Kidney tubule cell (primary cell): ENCODE measurements at places on chromosomes 6 and 20.

- peak; percentile 56 for DNase-seq
These were observed 7.4 kb upstream of the BPIFA3 start for GRCh38 chr20:33209789-33210188.

DNA sequence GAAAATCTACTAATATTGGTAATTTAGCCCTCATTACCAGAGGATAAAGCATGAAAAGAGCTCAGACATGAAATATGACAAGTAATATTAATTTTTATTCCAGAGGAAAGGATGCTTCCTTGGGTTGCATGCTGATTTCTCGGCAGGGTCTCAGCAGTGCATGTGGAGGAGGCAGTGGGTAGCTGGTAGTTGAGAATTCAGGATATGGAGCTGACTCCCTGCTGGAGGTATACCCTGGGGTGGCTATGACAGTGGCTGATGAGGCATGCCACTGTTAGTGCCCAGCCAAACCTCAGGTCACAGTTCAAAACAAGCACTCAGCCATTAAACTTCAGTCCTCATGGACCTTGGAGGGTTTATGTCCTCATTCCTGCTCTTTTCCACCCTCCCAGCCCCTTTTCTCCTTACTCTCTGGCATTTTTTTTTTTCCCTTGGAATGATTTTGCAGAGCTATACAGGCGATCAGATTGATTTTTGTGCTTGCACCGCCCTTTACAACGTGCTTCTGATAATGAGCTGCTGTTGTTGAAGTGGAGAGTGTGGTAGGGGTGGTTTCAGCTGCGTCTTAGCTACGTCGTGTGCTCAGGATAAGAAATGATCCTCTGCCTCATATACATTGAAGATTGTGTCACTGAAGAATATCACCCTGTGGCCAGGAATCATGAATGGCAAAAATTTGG lies 761.9 kb upstream of the MMS22L start:
- DNase-seq = no peak

DNA sequence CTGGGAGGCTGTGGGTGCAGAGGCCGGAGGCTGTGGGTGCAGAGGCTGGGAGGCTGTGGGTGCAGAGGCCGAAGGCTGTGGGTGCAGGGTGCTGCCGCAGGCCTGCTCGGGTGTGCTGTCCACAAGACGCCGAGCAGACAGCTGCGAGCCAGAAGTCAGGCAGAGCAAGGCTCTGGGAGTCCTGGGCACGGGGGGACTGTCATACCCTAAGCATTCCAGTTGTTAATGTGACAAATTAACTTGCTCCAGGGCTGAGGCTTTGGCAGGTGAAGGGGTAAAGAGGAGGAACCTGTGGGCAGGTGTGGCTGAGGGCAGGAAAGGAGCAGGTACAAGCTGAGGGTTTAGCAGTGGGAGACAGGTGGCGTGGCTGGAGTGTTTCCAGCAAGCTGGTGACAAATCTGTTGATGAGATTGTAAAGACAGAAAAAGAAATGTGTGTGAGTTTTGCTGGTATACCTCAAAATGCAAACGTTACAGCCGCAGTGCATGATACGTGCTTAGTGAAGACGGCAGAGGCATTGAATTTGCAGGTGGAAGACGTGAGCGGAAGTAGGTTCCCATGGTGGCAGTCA lies 14.2 kb upstream of the ADRM1 start:
- no peak for DNase-seq

DNA sequence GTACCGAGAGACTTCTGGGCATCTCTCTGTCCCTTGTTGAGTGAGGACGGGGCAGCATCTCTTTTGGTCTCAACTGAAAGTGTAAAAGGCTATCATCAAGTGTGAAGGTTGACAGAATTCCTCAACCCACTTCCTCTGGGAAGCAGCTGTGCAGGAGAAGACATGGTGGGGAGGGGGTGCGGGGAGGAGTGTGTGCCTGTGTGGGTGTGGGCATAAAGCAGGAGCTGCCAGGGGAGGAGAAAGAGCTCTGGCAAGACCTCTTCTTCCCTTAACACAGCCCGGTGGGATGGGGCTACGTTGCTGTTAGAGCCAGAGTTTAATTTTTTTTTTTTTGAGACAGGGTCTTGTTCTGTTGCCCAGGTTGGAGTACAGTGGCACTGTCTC lies 31.8 kb downstream of the CPXM1 start:
- no peak for DNase-seq

- DNase-seq = no peak
These were observed 26.5 kb upstream of the ANGPT4 start for GRCh38 chr20:942611-943010.

GRCh38 chr6:163459007-163459406 lies 44.5 kb downstream of the QKI start:
- no peak for DNase-seq

GRCh38 chr6:36827261-36828079 lies 11.8 kb downstream of the CPNE5 start:
- DNase-seq = peak; percentile 47

DNA sequence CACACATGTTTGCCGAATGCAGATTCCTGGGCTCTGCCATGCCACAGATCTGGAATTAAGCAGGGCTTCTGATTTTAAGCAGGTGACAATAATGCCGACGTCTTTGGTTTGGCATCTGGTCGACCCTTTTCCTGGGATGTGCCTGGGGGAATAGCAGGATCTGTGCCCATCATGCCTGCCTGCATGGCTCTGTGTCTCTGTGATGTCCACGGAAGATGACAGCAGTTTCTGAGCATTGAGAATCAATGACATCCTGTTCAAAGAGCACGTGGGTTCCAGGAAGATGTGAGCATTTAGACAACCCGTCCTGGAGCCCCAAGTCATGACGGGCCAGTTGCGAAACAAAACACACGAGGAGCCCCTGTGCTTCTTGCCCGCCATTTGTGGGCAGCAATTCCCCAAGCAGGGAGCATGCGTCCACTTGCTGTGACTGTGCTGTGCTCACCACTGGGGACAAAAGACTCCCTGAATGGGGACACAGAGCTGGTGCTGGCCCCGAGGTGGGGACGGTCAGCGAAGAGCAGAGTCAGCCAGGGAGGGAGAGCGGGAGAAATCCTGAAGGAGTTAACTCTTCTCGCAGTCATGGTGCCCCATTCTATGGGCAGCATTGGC lies 110.1 kb downstream of the ERMARD start:
- DNase-seq = no peak

DNA sequence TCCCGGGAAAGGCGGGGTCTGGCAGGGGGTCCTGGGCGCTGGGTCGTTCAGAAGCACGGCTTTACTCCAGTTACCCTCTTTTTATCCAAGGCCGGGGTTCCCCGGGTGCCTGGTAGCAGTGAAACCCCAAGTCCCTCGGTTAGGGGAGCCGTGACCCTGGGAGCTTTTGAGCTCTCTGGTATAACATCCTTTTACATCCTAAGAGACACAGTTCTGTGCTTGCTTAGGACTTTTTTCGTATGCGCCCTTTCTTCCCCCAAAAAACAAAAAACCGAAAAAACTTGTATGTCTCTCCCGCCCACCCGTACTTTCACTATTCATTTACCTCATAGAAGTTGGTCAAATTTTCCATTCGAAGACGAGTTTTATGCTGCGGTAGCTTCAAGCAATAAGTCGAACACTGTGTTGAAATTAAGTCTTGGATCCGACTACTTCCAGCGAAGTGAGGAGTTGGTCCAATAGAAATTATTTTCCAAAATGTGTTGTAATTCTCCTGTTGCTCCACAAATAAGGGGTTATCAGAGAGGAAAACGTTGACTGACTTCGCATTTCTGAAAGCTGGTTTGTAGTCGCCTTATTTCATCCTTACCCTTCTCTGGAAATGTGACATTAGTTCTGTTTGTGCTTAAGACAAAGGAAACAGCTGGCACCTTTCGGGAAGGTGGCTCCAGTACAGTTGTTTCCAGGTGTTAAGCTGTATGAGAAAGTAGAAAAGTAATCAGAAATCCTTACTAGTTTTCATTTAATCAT lies 816 bp upstream of the MAN1A1 start:
- peak; percentile 55 for DNase-seq

- DNase-seq = no peak
These were observed 58.4 kb upstream of the TOP1 start for GRCh38 chr20:40970218-40970617.

DNA sequence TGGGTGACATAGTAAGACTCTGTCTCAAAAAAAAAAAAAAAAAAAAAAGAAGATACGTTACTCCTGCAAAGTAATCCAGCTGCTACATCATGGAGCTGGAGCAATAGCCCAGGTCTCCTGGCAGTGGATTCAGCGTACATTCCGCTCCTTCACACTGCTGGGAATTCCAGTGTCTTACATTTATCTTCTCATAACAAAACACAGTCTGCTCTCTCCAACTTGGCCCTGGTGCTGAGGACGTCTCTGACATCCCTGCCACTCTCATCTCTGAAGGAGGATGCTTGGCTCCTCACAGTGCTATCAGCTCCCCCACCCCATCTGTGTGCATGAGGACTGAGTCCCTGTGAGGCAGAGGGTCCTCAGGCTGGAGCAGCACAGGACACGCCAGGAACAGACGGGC lies 529.8 kb downstream of the CD83 start:
- no peak for DNase-seq
